ENCODE measurements at places on chromosomes 11 and 22.

DNA sequence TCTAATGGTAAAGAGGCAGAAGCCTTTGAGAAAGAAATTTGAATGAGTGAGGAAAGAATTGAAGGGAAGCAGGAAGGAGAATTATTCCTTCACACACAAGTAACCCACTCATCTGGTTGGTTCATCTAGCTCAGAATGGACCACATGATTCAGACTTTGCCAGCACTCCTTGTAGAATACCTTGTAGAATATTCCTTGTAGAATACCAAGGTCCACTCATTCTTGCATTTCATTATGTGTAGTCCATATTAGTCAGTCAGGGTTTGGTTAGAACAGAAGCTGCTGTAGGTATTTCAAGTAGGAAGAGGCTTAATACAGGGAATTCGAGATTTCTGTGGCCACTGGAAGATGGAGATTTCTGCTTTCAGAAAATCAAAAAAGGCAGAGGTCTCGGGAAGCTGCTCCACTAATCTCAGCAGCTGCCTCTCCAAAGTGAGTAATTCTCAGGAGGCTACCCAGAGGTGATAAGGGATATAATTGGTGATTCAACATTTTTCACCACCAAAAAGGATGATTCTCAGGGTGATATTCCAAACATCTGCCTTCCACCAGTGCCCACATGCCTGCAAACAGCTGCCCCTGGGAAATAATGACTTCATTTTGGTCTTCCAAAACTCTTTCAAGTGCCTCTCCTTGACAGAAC, 329.1 kb downstream of the TMEM135 start:
- DNase-seq, result no peak

- DNase-seq, result no peak
Measured at GRCh38 chr11:77813256-77813655, 7.3 kb downstream of the RSF1 start.

DNA sequence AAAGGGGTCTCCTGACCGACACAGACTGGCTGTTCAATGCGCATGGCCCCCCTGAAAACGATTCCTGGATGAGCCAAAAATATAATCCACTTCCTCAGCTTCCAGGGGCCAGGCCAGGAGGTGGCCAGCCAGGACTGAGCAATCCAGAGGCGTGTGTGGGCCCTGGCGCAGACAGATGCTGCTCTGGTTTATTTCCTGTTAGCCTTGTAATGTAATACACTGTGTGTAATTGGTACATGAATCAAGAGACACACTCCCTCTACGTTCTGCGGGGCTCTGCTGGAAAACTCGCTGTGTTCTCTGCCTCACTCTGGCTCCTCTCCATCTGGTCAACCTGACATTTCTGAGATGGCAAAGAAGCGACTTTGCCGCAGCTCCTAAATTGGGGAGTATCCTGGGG, 26.3 kb upstream of the ISX start:
- DNase-seq, result no peak

DNA sequence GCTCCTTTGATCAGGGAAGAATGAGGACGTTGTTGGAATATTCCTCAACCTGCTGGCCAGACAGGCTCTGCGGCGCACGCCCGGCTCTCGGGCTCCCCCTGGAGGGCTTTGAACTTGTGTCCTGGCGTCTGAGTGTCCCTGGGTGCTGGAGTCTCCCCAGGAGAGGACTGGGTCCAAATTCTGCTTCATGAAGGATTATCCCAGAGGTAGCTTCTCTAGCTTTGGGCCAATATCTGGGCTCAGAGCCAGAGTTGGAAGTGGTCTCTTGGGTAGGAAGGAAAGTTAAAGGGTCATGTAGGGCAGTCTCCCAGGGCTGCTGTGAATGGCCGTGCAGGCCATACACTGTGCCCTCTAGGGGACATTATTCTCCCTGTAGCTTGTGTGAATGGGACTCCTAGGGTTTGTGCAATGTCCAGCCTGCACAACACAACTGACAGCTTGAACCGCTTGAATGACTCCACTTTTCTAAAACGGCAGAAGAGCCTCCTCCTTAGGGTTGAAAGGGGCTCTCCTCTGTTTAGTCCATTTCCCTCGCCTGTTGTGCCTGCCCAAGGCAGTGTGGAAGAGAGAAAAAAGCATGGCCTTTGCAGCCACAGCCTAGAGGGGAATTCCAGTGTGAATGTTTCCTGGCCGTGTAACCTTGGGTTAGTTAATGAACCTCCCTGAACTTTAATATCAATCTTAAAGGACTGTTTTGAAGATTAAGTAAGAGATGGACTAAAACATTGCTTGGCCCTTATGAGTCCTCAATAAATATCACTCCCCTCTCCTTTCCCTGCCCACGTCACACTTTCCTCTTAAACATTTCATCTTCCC, 111.2 kb upstream of the THY1 start:
- peak; percentile 22 for DNase-seq
